ENCODE measurements at places on chromosomes 3 and 15.
A peak's percentile ranks its signal among the peaks of the same experiment; 100 is the strongest.

DNA sequence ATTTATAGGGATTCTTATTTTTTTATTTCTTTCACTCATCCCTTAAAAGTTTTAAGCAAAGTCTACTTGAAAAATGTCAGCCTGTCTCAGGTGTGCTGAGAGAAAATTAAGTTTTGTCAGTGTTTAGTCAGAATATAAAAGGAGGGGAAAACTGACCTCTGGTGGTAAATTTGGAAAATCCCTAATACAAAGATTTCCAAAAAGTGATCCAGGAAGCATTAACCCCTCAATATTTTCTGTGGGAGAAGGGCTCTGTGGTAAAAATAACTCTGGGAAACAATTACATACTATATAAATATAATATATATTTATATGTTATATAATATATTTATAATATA, 41.0 kb upstream of the FRMD4B start:
- DNase-seq = no peak

- no peak for DNase-seq
Measured at GRCh38 chr3:138459619-138460535, 25.5 kb downstream of the ESYT3 start.

- peak; percentile 43 for DNase-seq
Measured at GRCh38 chr3:99925584-99926230, 108.0 kb downstream of the CMSS1 start.

DNA sequence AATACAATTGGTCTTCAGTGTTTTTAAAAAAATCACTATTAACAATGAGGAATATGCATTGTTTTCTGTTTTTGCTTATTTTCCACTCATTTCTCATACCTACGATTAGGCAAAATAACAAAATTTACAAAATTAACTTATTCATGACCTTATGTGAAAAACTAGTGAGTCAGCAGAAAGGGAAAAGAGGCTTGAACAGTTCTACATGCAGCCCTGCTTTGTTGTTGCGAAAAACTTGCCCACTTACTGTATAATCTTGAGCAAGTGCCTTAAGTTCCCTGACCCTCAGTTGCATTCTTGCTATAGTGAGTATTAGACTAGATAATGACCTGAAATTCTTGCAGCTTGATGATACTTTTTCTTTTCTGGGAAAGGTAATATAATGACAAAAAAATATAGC, 551.1 kb upstream of the BCHE start:
- DNase-seq = no peak

GRCh38 chr3:53156368-53156834, 4.6 kb upstream of the PRKCD start:
- DNase-seq = no peak

DNA sequence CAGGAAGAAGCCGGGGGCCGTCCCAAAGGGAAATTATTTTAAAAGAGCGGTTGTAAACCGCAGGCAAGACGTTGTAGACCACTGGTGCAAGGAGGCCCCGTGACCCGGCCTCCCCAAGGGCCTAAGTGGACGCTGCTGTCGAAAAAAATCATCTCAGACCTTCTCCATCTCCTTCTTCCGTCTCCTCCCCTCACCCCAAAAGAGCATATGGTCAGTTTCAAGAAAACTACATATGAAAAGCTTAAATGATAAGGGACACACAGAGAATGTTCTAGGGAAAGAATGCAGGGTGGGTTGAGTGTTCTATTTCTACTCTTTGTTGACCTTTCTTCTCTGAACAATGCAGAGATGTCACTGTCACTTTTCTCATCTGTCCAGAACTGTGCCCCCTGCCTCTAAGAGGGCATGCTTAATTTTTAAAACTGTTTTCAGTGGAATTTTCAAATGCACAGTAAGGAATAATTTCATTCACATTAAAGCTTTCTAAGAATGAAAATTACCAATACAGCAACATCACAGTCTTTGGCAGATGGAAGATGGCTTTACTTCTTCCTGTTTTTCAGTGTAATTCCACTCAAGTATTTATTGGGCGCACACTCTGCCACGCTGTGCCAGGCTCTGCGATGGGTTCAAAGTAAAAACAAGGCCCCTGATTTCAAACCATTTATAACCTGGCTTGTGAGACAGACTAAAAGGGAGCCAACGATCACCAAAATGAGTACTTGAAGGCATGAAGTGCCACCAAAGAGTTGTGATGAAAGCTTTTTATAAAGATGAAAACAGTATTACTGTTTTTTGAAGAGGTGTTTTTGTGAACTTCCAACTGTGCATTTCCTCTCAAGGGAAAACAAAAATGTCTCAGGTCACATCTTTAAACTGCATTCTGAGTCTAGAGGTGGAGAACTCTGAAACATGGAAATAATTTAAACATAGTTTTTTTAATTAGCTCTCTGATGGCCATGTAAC, 891 bp upstream of the TOP2B start:
- DNase-seq = no peak

- DNase-seq = no peak
Measured at GRCh38 chr3:143163562-143164100, 44.1 kb downstream of the CHST2 start.

- DNase-seq = no peak
Measured at GRCh38 chr3:97930018-97930417, 42.2 kb downstream of the RIOX2 start.
